ENCODE measurements at places on chromosomes 13 and 19.

DNA sequence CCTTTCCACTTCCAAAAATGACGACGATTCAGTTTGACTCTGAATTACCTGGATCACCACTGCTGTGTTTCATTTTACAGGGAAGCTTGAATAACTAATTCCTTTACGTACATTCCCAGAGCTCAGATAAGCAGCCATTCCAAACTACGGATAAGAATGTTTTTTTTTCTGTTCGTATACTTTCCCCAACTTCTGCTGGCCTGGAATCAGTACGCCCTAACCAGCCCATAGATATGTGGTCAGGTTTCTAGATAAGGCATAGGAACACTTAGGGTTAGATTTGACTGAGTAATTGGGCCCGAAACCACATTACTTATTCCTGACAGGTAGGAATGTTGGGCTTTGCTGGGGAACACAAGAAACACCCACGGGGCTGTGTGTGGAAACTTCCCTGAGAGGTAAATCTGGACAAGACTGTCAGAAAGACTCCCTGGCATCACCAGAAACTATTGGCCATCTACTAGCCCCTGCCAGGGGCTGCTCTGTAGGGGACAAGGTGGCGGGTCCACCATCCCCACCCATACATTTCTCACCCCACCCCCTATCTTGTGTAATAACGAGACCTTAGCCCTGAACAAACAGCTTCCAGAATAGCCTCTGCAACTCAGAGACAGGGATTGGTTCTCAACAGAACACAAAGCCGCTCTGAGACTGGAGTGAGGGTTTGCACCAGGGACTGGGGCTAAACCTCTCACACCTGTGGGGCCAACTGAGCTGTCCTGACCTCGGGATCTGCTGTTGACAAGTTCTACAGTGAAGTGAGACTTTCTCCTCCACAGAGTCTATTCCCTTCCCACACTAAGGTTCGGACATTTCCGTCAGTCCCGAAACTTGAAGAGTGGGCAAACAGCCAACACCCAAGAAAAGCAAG, 15.6 kb downstream of the RHPN2 start:
- no peak for DNase-seq

- DNase-seq, result no peak
Measured at GRCh38 chr19:10812196-10812595, 23.8 kb downstream of the TMED1 start.

DNA sequence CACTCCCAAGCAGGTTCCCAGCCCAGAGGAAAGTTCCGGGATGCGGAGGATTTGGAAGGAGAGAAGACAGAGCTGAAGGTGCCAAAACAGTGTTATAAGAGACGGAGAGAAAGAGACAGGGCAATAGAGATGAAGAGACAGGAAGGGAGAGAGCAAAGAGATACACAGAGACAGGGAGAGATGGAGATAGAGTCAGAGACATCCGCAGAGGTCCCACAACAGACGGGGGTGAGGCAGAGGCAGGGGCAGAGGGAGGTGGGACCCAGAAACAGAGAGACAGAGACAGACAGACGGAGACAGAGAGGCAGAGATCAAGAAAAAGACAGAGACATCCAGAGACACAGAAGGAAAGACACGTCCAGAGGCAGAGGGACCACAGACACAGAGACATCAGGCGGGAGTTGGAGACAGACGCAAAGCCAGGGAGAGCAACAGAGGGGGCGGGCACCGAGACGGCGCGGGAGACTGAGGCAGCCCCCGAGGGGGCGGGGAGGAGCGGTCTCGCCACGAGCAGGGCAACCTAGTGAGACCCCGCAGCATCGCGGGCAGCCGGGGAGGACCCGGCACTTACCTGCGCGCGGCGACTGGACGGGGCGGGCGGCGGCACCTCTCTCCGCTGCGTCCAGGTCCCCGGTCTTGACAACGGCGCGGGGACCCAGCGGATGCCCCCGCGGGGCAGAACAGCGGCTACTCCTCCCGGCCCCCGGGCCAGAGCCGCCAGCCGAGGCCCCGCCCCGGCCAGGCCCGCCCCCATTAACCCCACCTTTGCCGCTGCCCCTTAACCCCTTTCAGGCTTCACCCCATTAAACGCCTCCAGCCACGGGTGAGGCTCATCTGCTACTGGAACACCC, at the start of gene GPR4:
TSS of gene GPR4 (minus strand) at position 689 of the 851 bp plus-strand sequence. CDS start 10,346 bp downstream, outside the sequence.
- DNase-seq, result no peak

DNA sequence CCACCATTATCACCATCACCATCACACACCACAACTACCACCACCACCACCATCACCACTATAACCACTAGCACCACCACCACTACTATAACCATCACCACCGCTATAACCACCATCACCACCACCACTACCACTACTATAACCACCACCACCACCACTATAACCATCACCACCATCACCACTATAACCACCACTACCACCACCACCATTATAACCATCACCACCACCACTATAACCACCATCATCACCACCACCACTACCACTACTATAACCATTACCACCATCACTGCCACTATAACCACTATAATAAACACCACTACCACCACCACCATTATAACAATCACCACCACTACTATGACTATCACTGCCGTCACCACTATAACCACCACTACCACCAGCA, 173.2 kb downstream of the DCLK1 start:
- DNase-seq, result no peak

DNA sequence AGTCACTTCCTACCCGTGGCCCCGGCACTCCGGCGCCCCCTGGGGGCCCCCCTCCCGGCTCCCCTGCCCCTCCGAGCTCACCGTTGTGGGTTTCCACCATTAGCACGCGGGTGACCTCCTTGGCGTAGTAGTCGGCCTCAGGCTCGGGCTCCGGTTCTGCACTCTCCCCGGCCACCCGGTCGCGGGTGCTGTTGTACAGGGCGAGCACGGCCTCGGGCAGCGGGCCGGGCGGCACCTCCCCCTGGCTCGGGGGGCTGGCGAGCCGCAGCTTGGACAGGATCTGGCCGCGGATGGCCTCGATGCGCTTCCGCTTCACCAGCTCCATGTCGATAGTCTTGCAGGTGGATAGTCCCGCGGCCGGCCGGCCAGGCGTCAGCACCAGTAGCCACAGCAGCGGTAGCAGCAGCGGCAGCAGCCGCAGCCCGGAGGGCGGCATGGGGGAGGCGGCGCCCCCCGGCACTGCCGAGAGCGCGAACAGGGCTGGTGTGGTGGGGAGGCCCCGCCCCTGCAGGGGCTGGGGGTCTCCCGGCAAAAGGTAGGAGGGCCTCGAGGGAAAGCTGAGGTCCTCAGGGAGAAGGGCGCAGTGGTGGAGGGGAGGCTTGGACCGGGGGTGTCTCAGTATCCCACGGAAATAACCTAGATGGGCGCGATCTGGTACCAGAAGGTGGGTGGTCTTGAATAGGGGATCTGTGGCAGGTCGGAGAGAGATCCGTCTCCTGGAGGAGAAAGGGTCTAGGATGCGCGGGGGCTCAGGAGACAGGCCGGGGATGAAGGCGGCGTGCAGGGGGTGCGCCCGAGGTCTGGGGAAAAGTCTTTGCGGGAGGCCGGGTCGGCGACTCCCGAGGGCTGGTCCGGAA, 885 bp downstream of the TGFB1 start:
- peak; percentile 76 for DNase-seq

- no peak for DNase-seq
Measured at GRCh38 chr19:40304306-40304705, 19.2 kb upstream of the AKT2 start.

DNA sequence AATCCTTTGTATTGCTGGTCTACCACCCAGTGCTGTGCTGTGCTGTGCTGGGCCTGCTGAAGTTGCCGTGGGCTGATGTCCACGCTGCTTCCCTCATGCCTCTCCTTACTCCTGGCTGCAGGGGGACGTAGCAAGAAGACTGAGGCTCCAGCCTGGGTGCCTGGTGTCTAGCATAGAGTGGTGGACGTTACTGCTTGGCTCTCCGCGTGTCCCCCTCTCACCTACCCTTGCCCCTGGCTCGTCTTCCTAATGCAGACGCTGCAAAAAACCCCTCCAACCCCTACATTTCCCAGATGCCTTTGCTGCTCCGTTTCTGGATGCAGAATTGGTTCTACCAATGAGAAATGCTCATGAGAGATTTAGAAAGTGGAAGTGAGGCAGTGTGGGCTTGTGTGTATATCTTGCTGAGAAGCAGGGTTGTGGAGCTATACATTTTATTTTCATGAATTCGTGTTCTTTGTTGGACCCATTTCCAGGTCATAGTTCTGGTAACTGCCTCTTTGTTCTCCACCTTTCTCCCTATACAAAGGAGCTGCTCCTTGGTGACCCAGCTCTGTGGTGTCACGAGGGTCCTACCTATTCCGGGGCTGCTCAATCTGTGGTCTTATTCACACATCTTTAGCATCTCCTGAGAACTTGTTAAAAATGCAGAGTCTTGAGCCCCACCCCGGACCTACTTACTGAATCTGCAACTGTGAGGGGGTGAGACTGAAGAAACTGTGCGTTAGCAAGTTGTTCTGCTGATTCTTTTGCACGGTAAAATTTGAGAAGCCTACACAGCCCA, 7.9 kb upstream of the DENND1C start:
- DNase-seq, result no peak

DNA sequence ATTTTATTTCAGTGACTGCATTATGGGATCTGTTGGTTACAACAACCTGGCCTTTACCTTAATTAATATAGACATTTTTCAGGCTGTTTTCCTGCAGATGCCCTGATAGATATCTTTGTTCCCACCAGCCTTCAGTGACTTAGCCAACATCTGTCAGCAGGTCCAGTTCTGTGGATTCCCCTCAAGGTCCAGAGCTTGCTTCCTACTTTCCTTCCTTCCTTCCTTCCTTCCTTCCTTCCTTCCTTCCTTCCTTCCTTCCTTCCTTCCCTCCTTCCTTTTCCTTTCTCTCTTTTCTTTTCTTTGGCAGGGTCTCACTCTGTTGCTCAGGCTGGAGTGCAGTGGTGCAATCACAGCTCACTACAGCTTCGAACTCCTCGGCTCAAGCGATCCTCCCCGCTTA, 14.4 kb upstream of the CYP2B6 start:
- DNase-seq, result no peak

DNA sequence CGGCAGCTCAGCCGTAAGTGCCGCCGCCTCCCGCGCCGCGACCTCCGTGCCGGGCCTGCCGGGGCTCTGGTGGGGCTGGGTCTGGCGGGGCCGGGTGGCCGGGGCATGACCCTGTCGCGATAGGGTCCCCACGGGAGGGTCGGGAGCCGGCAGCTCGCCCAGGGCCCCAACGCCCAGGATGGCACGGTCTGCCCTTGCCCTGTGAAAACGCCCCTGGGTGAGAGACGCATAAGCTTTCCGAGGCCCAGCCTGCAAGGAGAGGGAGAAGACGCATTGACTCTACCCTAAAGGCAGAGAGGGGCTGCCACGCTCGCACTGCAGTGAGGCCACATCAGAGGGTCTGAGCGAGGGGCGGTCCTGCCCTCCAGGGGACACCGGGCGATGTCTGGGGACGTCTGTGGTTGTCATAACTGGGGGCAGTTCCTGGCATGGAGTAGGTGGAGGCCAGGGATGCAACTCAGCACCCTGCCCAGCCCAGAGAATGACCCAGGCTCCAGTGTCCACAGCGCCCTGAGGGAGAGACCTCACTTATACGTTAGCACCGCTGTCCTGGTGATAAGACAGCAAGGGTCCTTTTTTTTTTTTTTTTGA, 539 bp downstream of the ZNF554 start:
- no peak for DNase-seq

- no peak for DNase-seq
Measured at GRCh38 chr19:30807278-30807677, 435.1 kb downstream of the ZNF536 start.

DNA sequence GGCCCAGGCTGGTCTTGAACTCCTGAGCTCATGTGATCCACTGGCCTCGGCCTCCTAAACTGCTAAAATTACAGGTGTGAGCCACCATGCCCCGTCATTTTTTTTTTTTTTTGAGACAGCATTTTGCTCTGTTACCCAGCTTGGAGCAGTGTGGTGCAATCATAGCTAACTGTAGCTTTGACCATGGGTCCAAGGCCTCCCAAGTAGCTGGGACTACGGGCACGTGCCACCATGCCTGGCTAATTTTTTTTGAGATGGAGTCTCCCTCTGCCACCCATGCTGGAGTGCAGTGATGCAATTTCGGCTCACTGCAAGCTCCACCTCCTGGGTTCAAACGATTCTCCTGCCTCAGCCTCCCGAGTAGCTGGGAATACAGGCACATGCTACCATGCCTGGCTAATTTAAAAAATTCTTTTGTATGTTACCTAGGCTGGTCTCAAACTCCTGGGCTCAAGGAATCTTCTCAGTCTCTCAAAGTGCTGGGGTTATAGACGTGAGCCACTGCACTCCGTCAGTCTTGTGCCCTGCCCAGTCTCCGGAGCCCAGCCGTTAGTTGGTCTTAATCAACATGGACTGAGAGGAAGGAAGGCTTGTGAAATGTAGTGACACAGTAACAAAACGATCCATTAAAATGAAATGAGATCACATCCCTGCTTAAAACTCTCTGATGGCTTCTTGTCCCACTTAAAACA, 1.4 kb upstream of the LRG1 start:
- no peak for DNase-seq

DNA sequence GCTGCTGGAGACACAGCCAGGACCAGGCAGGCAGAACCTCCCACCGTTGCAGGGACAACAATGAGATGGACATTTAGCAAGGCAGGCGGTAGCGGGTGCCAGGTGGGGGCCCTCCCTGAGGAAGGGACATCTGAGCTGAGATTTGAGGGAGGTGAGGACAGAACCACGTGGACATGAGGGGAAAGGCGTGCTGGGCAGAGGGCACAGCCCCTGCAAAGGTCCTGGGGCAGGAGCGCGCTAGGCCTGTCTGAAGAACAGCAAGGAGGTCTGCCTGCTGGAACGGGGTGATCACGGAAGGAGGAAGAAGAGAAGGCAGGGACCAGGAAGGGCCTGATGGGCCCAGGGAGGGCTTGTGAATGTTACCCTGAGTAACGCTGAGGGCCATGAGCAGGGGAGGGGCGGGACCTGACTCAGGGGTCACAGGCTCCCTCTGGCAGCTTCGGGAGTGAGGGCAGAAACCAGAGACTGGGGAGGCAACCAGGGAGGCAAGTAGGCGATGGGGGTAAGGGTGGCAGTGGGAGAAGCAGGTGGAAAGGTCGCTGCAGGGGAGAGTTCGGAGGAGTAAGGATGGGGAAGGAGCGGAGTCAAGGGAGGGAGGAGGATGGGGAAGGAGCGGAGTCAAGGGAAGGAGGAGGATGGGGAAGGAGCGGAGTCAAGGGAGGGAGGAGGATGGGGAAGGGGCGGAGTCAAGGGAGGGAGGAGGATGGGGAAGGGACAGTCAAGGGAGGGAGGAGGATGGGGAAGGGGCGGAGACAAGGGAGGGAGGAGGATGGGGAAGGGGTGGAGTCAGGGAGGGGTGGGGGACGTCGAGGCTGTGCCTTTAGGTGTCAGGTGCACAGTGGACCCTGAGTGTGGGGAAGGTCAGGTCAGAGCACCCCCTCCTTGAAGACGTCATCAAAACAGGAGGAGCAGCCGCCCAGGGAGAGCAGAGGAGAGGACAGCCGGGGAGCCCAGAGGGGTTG, 15.7 kb upstream of the B3GNT3 start:
- no peak for DNase-seq

GRCh38 chr19:1252221-1252820, 3.9 kb downstream of the MIDN start:
- peak; percentile 66 for DNase-seq

All from effector memory CD8-positive, alpha-beta T cell (primary cell).